ENCODE measurements at places on chromosomes 2 and 18. TPM values are rescaled to one million over a fixed set of nuclear protein-coding genes. Genes with fewer than 3 reads are reported as not detected.

TRIB2 gene
- polyA plus RNA-seq, result 13.0 TPM

DCC gene
- not detected for polyA plus RNA-seq

COL3A1 gene
- 262 TPM for polyA plus RNA-seq

PROC gene
- 0.12 TPM for polyA plus RNA-seq

OBSL1 gene
- polyA plus RNA-seq, result 87.8 TPM

CLHC1 gene
- polyA plus RNA-seq, result 1.7 TPM

OSBPL6 gene
- 0.43 TPM for polyA plus RNA-seq

ABCG5 gene
- polyA plus RNA-seq, result 0.03 TPM

RNF25 gene
- 29.2 TPM for polyA plus RNA-seq

PTPRN gene
- polyA plus RNA-seq, result not detected

Measured in adipose tissue (tissue), 3 donors.